Activated T-cell treated with anti-CD3 and anti-CD28 coated beads for 1 hour (primary cell): ENCODE measurements at places on chromosomes 2 and 18.

DNA sequence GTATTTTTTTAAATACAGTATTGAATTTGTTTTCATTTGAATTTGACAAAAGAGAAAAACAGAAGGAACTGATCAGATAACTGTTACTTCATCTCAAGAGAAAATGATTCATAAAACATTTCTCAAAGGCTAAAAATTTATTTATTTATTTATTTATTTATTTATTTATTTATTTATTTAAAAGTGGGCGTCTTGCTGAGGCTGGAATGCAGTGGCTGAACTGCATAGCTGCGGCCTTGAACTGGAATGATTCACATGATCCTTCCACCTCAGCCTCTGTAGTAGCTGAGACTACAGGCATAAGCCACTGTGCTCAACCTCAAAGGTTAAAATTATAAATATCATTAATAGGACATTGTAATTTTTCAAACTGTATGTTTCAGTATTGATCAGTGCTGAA is 4.5 kb upstream of the PUM2 start:
- no peak for DNase-seq

DNA sequence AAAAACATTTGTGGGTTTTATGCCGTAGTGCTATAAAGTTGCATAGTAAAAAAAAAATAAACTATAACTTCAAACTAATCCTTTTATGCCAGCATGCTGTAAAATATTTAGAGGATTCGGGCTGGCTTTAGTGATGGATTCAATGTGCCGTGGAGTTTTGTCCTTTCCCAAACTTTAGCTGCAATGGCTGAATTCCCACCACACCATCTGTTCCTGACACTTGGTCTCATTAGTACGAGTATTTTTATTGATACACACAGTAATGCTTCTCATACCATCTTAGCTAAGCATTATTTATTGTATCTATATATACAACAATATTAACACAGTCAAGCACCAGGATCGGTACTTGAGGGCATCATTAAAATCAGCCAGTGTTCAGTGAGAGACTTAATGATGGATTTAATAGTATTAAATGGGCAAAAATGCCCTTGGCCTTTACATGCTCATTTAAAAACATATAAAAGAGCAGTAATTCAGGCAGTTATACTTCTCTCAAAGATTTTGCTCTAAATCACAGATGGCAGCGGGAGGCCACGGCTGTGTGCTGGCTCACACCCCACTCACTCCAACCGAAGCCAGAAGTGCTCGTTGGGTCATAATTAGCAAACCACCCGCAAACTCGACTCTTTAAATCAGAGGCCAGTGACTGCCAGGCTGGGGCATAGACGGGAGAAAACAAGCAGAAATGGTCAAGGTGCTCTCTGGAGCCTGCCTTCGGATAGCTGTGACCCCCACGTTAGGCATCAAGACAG is 297.0 kb upstream of the REV1 start:
- DNase-seq, result no peak

GRCh38 chr2:33214857-33215256 is 261.6 kb upstream of the RASGRP3 start:
- no peak for DNase-seq

DNA sequence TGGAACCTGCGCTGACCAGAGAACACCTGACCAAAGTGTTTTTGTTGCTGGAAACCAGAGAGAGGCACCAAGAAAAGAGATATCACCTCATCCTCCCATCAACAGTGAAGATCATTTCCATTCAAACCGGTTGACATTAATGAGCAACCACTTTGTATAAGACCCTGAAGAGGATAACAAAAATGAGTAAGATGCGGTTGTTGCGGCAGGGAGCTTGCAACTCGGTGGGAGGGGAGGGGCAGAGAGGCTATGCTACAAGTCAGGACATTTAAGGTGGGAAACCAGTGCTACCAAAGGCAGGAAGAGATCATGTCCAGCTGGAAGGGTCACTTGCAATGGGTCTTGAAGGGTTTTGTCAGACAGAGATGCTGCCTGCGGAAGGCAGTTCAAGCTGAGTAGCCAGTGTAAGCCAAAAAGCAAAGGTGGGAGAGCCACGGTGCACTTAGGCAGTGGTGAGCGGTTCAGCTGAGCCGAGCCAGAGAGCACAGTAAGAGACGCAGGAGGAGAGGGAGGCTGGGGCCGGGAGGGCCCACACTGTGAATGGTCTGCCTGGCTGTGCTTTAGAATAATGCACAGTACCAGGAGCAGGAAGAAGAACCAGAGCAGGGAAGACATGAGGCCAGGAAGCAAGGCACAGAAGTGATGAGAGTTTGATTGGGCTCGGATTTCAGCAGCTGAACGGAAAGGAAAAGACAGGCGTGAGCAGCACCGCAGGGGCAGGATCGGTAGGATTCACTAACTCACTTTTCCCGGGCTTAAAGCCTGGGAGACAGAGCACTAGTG is 24.4 kb upstream of the DTNB start:
- DNase-seq, result no peak

GRCh38 chr2:16507655-16508489 is 157.8 kb downstream of the CYRIA start:
- DNase-seq, result no peak

DNA sequence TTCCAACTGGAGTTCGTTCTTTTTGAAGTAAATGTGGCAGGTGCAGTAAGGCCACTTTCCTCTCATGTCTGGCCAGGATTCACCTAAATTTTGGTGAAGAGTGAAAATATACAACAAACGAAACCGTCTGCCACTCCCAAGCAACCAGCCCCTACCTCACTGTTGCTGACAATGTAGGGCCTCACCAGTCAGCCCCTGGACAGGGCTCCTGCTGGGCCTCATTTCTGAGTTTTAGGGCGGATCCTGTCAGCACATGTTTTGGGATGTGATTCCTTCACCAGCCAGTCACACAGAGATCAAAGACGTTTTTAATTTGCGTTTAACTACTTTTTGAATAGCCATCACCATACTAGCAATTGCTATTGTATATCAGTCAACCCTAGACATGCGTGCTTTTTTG is 185.0 kb downstream of the WDR7 start:
- no peak for DNase-seq

DNA sequence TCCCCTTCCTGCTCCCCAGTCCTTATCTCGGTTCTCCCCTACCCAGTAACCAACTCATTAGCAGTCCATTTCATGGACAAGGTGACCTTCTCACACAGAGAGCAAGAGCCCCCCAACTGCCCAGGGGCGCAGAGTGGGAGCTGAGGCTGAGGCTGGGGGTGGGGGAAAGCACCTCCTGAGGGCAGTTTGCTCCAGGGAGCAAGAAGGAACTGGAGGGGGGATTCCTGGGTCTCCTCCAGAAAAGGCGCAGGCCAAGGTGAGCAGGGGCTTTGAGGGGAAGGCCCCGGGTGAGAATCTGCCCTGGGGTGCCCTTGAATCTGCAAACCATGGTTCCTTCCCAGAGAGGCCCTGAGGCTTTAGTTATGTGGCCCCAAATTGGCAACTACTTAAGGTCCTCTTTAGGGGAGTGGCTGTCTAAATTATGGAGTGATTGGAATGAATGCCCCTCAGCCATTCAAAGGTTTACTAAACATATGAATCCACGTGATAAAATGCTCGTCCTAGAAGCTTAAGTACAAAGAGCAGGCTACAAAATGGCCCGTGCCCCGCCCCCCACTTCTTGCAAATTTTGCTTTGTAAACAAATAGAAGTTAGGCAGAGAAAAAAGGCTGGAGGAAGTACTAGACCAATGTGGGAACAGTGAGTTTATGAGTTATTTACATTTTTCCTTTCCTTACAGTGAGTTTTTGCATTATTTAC is 123.5 kb upstream of the HS6ST1 start:
- no peak for DNase-seq

DNA sequence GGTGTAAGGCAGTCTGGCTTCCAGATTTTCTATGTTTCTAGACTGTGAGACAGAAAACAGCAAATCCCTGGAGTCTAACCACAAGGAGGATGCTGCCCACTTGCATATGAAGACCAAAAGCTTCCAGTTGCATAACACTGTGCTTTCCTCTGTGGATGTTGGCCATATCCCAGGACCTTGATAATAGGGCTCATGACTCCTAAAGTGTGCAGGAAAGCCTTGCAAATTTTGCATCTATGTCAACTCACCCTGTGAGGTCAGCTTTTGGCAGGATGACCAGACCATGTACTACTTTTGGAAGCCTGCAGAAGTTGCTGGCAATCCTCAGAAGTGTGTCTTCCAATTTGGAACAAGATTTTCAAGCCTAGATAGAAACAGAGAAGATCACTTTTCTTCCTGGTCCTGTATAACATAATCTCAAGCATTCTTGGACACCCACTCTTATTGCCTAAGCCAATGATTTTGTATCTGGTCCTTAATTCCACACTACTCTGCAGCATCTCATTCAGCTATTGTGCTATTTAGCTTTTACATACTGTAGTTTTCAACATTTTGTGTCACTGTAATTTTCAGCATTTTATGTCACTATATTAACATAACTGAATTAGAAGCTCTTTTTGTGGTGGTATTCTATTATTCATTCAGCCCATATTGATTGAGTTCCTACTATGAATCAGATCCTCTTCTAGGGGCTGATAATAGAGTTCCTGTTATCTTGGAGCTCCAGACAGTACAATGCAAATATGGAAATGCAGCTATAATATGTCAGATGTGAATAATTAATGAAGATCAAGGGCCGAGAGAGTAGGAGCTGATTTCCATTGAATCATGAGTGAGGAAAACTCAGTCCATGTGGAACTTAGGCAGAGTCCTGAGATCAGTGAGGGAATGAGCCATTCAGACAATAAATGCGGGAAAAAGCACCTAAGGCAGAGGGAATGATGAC is 85.3 kb upstream of the RAB27B start:
- no peak for DNase-seq

GRCh38 chr2:55869637-55870325 is 53.8 kb downstream of the EFEMP1 start:
- DNase-seq, result no peak

GRCh38 chr2:20650393-20650876 is 463 bp downstream of the HS1BP3 start:
- DNase-seq, result no peak

GRCh38 chr18:43785158-43785557 is 507.9 kb upstream of the SYT4 start:
- DNase-seq, result no peak

- no peak for DNase-seq
Observed at GRCh38 chr2:160278101-160278878, 78.2 kb upstream of the ITGB6 start.

DNA sequence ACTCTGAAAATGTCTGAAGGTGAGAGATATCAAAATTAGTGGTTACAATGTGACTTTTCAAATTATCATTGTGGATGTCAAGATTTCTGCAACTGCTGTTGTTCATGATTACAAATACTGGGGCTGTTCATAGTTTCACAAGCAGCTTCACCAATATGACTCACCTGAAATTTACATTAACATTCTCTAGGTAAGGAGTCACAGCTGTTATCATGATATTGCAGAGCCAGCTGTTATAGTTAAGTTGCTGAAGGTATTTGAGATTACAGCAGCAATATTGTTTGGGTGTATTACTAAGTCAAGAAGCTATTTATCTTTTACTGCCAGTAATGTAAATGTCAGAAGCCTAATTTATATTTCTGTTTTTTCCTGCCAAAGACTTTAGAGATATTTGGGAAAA is 140.0 kb downstream of the MC4R start:
- DNase-seq, result no peak

DNA sequence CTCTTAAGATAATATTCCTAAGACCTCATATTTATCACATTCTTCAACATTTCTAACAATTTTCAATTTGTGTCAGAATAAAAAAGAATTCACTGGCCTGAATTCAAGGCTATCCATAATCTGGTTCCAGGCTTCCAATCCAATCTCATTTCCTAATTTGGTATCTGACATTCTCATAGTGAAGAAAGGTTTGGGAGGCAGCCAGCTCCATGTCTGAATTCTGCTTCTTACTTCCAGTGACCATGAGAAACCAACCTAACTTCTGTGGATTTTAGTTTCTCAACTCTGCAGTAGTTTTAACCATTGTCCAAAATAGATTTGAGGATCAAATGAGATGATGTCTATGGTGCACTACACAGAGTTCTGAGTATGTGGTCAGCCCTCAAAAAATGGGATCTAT is 439.1 kb upstream of the GCFC2 start:
- no peak for DNase-seq
